SK-N-SH (cell line): ENCODE measurements at places on chromosomes 4 and X.

DNA sequence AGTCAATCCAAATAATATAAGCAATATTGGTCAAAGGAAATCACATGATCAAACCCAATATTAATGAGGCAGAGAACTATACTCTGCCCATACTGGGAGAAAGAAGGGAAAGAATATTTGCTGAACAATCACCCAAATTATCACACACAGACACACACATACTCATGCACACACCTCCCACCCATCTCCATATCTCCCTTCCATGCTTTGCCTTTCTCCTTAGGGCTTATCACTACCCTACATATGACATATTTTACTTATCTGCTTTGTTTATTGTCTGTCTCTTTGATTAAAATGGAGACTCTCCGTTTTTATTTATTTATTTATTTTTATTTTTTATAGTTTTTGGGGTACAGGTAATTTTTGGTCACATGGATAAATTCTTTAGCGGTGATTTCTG, 112.9 kb upstream of the NHS start:
- DNase-seq, result no peak

DNA sequence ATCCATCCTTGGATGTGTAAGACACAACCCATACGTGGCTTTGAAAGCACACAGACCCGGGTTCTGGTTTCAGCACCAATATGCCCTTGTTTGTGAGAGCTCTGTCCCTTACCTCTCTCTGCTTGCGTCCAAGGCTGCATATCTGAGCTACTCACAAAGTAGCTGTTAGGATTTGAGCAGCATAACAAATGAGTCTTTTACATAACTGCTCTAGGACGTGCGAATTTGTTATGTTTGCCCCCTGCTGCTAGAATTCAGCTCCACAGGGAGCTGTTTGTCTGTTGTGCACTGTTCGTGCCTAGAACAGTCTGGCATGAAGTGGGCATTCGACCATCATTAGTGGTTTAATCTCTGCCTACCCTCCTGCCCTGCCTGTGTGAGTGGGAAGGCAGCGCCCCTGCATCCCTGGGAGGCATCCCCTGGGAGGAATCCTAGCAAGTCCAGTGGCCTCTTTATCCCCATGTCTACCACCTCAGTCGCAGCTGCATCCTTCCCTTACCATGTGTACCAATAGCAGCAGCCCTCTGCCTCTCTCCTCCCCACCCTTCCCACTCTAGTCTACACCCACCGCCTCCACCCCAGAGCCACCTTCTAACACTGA, 42.1 kb downstream of the SLC2A9 start:
- peak; percentile 17 for DNase-seq

DNA sequence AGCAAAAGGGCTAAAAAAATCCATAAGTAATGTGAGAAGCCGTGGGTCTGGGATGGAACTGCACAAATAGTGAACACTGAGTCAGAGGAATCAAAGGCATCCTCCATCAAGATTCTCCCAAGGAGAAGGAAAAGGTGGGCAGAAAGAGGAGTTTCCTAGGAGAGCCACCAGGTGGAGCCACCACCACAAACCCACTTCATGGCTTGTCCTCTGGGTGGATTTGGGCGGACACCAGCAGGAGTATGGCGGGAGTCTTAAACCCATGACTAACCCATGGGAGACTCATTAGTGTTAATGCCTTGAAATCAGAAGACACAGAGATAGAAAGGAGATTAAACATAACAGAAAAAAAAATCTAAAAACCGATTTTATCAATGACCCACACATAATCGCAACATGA, 147.7 kb downstream of the SH3KBP1 start:
- DNase-seq, result peak; percentile 64

- peak; percentile 3 for DNase-seq
Observed at GRCh38 chrX:135572436-135572835, 52.0 kb downstream of the INTS6L start.

GRCh38 chr4:54542119-54542438, 115.7 kb upstream of the KIT start:
- DNase-seq, result no peak

DNA sequence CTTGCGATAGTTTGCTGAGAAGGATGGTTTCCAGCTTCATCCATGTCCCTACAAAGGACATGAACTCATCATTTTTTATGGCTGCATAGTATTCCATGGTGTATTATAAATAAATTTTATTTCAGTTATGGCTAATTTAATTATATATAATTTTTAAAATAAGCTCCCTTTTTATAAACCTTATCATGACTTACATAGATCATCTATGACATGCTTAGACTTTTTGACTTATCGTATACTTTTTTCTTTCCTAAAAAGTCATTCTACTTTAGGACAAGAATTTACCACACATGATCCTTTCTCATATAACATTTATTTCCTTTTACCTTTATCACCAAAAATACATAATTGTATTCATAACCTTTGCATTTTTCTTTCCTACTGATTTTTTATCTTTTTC, 376.5 kb downstream of the CCSER1 start:
- DNase-seq, result no peak

- no peak for DNase-seq
Observed at GRCh38 chr4:48375651-48376304, 34.4 kb downstream of the SLAIN2 start.

DNA sequence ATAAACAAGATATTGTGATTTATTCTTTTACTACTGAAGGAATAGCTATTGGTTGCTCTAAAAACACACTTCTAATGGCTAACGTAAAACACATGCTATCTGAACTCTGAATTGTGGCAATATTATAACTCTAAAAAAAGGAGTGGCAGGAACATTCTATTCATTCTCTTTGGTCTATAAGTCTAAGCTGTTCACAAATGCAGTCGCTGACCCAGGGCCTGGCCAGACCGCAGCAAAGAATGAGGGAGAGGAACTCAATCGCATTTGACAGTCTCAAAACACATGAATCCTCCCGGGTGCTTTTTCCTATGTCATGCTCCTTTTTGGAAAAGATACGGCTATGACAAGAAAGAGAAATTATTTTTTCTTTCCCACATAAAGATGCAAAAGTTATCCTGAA, 651.6 kb upstream of the PITX2 start:
- DNase-seq, result no peak

- peak; percentile 86 for DNase-seq
Observed at GRCh38 chr4:6162885-6163284, 37.5 kb downstream of the JAKMIP1 start.

- DNase-seq, result no peak
Observed at GRCh38 chr4:37693450-37694190, 7.4 kb upstream of the RELL1 start.

- no peak for DNase-seq
Observed at GRCh38 chr4:37054531-37055077, 189.9 kb upstream of the NWD2 start.

GRCh38 chr4:152920768-152921167, 15.4 kb upstream of the FHDC1 start:
- no peak for DNase-seq

DNA sequence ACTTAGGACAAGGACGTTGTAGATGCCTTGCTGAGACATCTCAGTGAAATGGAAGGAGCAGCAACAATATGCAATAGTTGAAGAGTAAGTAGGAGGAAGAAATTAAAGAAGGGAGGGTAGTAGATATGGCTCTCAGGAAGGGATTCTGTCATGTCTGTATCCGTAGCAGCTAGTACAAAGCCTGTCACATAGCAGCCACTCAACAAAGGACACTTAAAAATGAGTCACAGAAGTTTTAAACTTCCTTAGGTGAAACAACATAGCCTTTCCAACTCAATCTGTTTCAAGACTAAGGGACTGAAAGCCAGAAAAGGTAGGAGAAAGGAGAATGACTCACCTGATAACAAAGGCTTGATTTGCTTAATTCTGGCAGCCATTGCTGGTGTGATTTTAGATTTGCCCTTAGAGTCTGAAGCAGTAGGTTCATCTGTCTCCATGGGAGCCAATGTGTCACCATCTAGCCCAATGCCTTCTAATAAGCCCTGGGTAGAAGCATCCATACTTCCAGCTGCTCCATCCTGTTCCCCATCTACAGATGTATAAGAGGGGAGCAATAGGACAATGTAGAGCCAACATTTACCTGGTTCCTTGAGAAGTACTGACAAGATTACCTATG, 86.6 kb downstream of the HUWE1 start:
- no peak for DNase-seq

GRCh38 chr4:101291198-101291597, 56.1 kb downstream of the PPP3CA start:
- DNase-seq, result no peak

DNA sequence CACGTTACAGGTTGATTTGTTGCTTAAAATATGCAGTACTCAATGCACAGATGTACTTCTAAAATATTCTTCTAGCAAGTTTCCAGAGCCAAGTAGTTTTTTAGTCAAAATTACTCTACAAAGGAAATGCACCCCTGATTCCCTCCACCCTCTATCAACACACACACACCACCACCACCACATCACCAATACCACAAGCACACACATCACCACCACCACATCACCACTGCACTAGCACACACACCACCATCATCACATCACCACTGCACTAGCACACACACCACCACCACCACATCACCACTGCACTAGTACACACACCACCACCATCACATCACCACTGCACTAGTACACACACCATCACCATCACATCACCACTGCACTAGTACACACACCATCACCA, 105.2 kb upstream of the FRG1 start:
- no peak for DNase-seq

DNA sequence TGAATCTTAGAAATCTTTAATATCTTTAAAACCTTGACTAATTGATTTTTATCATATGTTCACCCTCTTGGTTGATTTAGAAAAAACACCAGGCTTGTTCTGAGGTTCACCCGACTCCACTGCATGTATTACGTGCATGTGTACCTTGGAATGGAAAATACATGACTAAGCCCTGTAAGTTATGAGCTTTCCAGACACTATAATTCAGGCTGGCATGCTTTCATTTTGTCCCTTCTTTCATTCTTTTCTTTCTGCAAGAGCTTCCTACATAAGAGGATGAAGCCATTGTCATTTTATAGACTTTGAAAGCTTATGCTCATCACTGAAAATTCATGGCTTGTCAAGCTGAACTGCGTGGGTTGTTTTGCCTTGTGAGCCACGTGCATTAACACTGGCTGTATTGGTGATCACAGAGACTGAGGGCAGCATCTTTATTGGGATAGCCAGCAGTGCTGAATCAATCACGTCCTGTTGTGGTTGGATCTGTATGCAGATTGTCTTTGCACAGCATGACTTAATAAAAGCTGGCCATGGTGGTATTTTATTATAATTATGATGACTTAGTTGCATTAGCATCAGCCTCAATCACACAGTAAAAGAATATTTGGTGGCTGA, 141.9 kb downstream of the SLIT2 start:
- no peak for DNase-seq

- no peak for DNase-seq
Observed at GRCh38 chr4:173514641-173515217, 15.3 kb downstream of the HAND2 start.

DNA sequence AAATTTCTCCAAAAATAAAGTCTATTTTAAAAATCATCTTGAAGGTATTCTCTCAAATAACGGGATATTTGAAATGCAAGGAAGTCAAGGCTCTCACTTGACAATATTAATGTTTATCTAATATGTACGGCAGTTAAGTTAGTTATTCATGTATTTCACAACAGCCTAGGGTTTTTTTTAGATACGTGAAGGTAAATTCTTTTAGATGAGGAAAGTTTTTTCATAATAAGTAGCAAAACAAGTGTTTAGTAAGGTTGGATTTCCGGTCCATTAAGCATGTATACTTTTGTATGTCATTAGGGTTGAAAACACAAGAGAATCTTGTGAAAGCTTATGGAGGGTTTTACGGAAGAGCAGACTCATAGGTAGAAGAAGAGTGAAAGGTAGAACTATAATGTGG, 273.3 kb downstream of the ANK2 start:
- DNase-seq, result no peak

GRCh38 chrX:152884171-152884570, 13.7 kb upstream of the ZNF185 start:
- DNase-seq, result no peak

DNA sequence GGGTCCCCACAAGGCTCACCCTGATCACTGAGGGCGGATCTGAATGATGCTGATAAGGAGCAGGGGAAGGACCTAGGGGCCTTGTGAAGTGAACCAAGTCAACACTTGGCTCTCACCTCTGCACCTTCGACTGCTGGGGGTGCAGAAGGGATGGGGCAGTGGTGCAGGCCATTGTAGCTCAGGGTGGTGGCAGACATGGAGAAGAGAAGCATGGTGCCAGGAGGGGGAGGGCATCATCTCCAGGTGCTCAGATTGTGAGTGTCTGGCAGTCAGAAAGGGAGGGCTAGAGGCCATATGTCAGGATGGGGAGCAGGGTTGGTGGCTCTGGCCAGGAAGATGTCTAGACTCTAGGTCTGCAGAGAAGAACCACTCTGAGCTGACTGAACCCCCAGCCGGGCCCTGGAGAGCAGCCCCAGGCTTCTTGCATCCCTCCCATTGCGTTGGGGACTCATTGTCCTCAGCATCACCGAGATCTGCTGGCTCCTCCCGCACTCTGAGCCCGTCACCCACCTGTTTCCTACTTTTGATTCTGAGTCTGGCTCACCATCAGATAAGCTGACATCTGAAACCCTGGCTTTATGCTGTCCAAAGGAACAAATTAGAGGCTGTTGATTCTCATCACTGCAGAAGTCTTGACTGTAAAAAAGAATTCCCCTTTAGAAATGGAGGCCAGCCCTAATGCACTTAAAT, 3.8 kb downstream of the APLN start:
- no peak for DNase-seq

DNA sequence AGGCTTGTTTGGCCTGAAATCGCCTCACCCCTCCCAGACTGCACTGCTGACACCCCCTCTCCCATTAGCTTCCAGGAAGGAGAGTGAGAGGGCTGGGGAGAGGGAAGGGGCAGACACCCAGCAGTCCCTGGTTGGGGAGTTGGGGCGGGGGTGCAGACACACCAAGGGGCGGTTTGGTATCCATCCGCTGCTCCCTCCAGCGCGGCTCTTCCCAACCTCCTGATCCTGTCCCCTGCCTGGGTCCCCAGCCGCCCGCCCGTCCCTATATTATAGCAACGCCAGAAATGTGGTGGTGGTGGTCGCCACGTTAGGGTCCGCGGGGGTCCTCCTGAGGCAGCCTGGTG, 24.9 kb downstream of the GPRASP3 start:
- DNase-seq, result no peak

- DNase-seq, result no peak
Observed at GRCh38 chrX:68365341-68365740, 68.0 kb downstream of the OPHN1 start.
